ENCODE measurements at places on chromosomes 12 and 14.

- H3K27ac ChIP-seq = no peak overlapping the region
- H3K4me3 ChIP-seq = no peak overlapping the region
- H3K27me3 ChIP-seq = no peaks in the 10 kb centered on the region
- H3K36me3 ChIP-seq = no peaks in the 10 kb centered on the region
- H3K4me1 ChIP-seq = peaks cover 14% of the 10 kb centered on the region
- DNase-seq = no peak
Observed at GRCh38 chr12:31343139-31343538, 17.2 kb upstream of the SINHCAF start.

DNA sequence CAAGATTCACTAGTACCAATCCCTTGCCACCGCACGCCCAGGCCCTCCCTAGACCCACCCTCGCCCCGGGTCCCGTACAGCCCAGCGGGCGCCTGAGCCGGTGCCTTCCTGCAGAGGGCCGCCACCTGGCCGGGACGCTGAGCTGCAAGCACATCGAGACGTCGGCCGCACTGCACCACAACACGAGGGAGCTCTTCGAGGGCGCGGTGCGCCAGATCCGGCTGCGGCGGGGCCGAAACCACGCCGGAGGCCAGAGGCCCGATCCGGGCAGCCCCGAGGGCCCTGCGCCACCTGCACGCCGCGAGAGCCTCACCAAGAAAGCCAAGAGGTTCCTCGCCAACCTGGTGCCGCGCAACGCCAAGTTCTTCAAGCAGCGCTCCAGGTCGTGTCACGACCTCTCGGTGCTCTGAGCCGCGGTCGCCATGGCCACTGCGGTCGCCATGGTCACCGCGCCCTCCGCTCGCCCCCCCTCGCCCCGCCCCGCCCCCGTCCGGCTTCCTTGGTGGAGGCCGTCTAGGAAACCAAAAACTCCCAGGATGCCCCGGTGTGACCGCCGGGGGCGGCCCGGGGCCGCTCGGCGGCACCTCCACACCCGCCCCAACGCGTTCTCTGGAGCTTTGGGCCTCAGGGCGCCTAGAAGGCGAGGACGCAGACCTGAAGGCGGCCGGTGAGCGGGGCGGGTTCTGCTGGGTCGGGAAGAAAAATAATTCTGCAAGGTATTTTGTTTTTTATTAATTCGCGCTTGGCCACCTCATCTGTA lies 3.7 kb downstream of the REM2 start:
- H3K27me3 ChIP-seq = no peaks in the 10 kb centered on the region
- H3K4me3 ChIP-seq = peak overlapping the region; percentile 70
- peaks cover 19% of the 10 kb centered on the region for H3K4me1 ChIP-seq
- H3K36me3 ChIP-seq = no peaks in the 10 kb centered on the region

GRCh38 chr12:121545480-121545879 lies 35.3 kb downstream of the KDM2B start:
- no peak overlapping the region for H3K27ac ChIP-seq
- no peaks in the 10 kb centered on the region for H3K27me3 ChIP-seq
- H3K4me1 ChIP-seq = no peaks in the 10 kb centered on the region
- no peak overlapping the region for H3K4me3 ChIP-seq

- H3K27ac ChIP-seq = no peak overlapping the region
- H3K4me3 ChIP-seq = no peak overlapping the region
- DNase-seq = no peak
- no peaks in the 10 kb centered on the region for H3K27me3 ChIP-seq
Observed at GRCh38 chr12:65339161-65339560, 60.7 kb downstream of the MSRB3 start.

- H3K36me3 ChIP-seq = no peaks in the 10 kb centered on the region
- H3K4me1 ChIP-seq = no peaks in the 10 kb centered on the region
- no peaks in the 10 kb centered on the region for H3K27me3 ChIP-seq
- no peak overlapping the region for H3K27ac ChIP-seq
Observed at GRCh38 chr14:23438101-23438971, 2.9 kb upstream of the MYH7 start.

DNA sequence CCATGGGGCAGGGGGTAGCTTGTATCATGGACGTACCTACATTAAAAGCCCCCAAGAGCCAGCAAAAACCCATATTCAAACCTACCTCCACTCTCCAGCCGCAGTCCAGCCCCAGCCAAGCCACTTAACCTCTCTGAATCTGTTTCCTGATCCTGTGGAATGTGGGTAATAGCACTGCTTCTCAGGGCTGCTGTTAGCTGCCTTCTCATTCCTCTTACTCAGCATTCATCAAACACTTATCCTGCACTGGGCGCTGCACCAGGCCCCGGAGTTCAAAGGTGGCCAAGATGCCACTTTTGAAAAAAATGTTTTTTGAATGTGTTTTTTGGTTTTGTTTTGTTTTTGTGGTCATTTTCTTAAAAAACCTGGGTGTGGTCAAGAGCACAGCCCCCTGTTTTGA lies 237.4 kb downstream of the CHST11 start:
- H3K36me3 ChIP-seq = no peaks in the 10 kb centered on the region
- H3K4me1 ChIP-seq = peaks cover 9% of the 10 kb centered on the region
- no peaks in the 10 kb centered on the region for H3K27me3 ChIP-seq
- H3K27ac ChIP-seq = no peak overlapping the region
- no peak overlapping the region for H3K4me3 ChIP-seq

DNA sequence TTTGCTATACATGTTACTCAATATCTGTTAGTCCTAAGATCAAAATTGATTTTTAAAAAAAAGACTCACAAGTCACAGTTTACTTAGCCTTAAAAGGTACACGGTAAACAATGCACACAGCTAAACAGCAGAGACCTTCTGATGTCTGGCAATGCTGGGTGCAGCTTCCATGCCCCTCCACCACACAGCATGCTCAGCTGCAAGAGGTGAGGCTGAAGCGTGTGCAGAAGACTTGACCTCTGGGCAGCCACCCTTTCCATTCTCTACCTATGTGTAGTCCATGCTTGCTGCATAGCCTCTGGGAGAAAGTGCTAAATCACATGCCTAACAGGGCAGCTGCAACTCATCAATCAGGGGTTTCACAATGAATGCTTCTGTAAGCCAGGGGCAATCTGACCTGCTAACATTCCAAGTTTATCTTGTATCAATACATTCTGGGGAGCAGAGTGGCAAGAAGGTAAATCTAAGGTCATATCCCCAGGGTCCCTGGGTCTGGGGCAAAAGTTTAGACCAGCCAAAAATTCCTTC lies 44.5 kb upstream of the AMN1 start:
- no peaks in the 10 kb centered on the region for H3K27me3 ChIP-seq
- no peak overlapping the region for H3K4me3 ChIP-seq
- no peak overlapping the region for H3K27ac ChIP-seq
- DNase-seq = no peak
- H3K36me3 ChIP-seq = no peaks in the 10 kb centered on the region
- H3K4me1 ChIP-seq = no peaks in the 10 kb centered on the region

- no peak for DNase-seq
- H3K36me3 ChIP-seq = no peaks in the 10 kb centered on the region
- H3K4me3 ChIP-seq = peak overlapping the region; percentile 46
- H3K4me1 ChIP-seq = peaks cover 36% of the 10 kb centered on the region
Observed at GRCh38 chr12:84910549-84911241, 1.9 kb downstream of the SLC6A15 start.

GRCh38 chr12:67091204-67091603 lies 178.0 kb upstream of the CAND1 start:
- no peaks in the 10 kb centered on the region for H3K36me3 ChIP-seq
- H3K4me3 ChIP-seq = no peak overlapping the region
- no peak overlapping the region for H3K27ac ChIP-seq
- H3K27me3 ChIP-seq = no peaks in the 10 kb centered on the region
- H3K4me1 ChIP-seq = no peaks in the 10 kb centered on the region
- DNase-seq = no peak

GRCh38 chr12:104603545-104603973 lies 146.8 kb downstream of the CHST11 start:
- H3K27ac ChIP-seq = peak overlapping the region; percentile 88
- H3K4me1 ChIP-seq = peaks cover 10% of the 10 kb centered on the region
- H3K27me3 ChIP-seq = no peaks in the 10 kb centered on the region
- no peaks in the 10 kb centered on the region for H3K36me3 ChIP-seq
- H3K4me3 ChIP-seq = no peak overlapping the region
- DNase-seq = no peak

GRCh38 chr12:78229591-78230101 lies 399.0 kb downstream of the NAV3 start:
- no peak overlapping the region for H3K27ac ChIP-seq
- no peaks in the 10 kb centered on the region for H3K4me1 ChIP-seq
- H3K27me3 ChIP-seq = no peaks in the 10 kb centered on the region
- H3K36me3 ChIP-seq = no peaks in the 10 kb centered on the region
- H3K4me3 ChIP-seq = no peak overlapping the region
- DNase-seq = no peak

DNA sequence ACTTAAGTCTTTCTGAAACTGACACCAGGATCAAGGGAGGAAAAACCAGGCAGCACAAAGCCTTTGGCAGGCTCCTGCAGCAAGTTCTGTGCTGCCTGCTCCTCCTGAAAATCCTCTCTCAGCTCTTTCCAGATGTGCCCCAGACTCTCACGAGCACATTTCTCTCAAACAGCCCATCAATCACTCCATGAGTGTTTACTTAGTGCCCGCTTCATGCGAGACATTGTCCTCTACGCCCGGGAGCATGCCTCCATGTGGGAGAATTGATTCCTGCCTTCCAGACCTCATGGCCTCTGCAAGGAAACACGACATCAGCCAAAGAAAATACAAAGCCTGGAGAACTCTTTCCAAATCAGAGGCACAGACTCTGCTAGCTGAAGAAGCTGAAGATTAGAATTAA lies 46.5 kb upstream of the TSPAN11 start:
- no peaks in the 10 kb centered on the region for H3K36me3 ChIP-seq
- H3K4me3 ChIP-seq = no peak overlapping the region
- peaks cover 12% of the 10 kb centered on the region for H3K4me1 ChIP-seq
- H3K27ac ChIP-seq = no peak overlapping the region

DNA sequence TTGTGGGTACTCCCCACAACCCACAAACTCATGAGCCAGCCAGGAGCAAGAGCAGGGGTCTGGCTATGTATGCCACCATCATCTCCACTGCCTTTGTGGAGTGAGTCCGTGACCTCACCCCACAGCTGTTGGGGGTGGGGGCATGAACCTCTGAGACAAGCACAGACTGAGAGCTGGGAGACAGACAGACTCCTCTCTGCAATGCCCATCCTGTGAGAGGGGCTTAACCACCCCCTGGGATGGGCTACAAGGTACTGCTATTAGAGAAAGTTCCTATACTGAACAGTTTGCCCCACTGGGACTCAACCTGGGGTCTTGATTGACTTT lies 84.5 kb downstream of the PITPNM2 start:
- DNase-seq = no peak
- no peak overlapping the region for H3K4me3 ChIP-seq
- H3K27me3 ChIP-seq = no peaks in the 10 kb centered on the region
- no peak overlapping the region for H3K27ac ChIP-seq

GRCh38 chr14:36835128-36835527 lies 173.5 kb downstream of the PAX9 start:
- no peak overlapping the region for H3K27ac ChIP-seq
- DNase-seq = no peak
- H3K27me3 ChIP-seq = no peaks in the 10 kb centered on the region
- no peaks in the 10 kb centered on the region for H3K4me1 ChIP-seq
- H3K36me3 ChIP-seq = no peaks in the 10 kb centered on the region

DNA sequence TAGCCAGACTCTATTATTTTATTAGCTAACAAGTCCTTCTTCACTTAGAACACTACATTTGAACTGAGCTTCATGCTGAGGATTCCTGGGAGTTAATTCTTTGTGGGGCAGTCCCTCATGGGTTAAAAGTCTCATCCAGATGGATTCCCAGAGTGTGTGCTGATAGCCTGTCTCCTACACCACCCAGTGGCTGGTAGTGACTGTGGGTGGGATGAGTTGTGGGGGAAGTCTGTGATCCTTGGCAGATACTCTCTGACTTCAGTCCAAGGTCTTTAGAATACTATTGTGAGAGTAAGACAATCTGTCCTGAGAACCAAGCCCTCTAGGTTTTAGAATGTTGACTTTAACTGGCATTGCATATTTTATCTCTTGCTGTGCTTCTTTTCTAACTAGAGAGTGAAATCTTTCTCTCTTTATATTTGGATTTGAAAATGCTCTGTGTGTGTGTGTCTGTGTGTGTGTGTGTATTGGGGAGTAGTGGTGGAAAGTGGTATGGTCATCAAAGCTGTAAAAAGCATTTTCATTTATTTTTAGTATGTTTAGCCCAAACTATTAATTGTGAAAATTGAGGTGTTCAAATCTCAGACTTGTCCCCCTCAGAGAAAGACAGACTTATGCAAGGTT lies 37.3 kb downstream of the AKAP6 start:
- H3K27me3 ChIP-seq = no peaks in the 10 kb centered on the region
- peak overlapping the region; percentile 16 for H3K27ac ChIP-seq
- H3K36me3 ChIP-seq = no peaks in the 10 kb centered on the region
- H3K4me1 ChIP-seq = peaks cover 50% of the 10 kb centered on the region
- no peak overlapping the region for H3K4me3 ChIP-seq

GRCh38 chr12:79547044-79547734 lies 143.6 kb downstream of the PAWR start:
- H3K4me1 ChIP-seq = peaks cover 21% of the 10 kb centered on the region
- H3K4me3 ChIP-seq = no peak overlapping the region
- H3K27me3 ChIP-seq = no peaks in the 10 kb centered on the region
- H3K27ac ChIP-seq = no peak overlapping the region

- H3K27me3 ChIP-seq = no peaks in the 10 kb centered on the region
- no peaks in the 10 kb centered on the region for H3K36me3 ChIP-seq
- H3K27ac ChIP-seq = no peak overlapping the region
- H3K4me3 ChIP-seq = no peak overlapping the region
- no peaks in the 10 kb centered on the region for H3K4me1 ChIP-seq
- DNase-seq = no peak
Observed at GRCh38 chr12:115697340-115697739, 580.2 kb downstream of the MED13L start.

GRCh38 chr14:62778310-62778709 lies 266.9 kb downstream of the KCNH5 start:
- H3K36me3 ChIP-seq = no peaks in the 10 kb centered on the region
- H3K4me3 ChIP-seq = no peak overlapping the region
- no peak for DNase-seq
- no peaks in the 10 kb centered on the region for H3K27me3 ChIP-seq

DNA sequence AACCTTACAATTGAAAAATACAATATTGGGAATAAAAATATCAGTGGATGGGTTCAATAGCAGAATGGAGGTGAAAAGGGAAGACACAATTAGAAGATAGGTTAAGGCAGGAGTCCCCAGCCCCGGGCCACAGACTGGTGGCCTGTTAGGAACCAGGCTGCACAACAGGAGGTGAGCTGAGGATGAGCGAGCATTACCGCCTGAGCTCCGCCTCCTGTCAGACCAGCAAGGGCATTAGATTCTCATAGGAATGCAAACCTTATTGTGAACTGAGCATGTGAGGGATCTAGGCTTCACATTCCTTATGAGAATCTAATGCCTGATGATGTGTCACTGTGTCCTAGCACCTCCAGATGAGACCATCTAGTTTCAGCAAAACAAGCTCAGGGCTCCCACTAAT lies 27.3 kb upstream of the ST8SIA1 start:
- no peak overlapping the region for H3K4me3 ChIP-seq
- no peaks in the 10 kb centered on the region for H3K36me3 ChIP-seq
- no peaks in the 10 kb centered on the region for H3K4me1 ChIP-seq
- no peak for DNase-seq
- no peaks in the 10 kb centered on the region for H3K27me3 ChIP-seq

All from esophagus squamous epithelium (tissue), 5 donors.